Fibroblast of the aortic adventitia (primary cell): ENCODE measurements at places on chromosomes 16 and 17. TPM values are rescaled to one million over a fixed set of nuclear protein-coding genes. Genes with fewer than 3 reads are reported as not detected.

DNA sequence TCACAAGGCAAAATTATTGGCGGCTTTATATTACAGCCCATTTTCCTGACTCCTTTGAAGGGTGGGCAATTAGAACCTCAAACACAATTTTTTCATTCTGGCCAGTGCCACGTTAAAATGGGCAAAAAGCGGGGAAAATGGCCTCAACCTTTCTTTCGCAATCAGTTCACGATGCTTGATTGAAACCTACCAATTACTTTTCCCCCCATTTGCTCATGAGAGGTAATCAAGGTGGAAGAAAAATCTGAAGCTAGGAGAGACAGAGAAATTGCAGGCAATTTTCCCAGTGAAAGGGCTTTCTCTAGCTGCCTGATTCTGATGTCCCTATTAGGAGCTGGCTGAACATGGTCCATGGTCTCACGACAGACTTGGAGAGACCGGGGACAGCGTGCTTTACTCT lies 215.1 kb downstream of the SLC39A11 start:
- no peak for DNase-seq

GRCh38 chr16:46745617-46746016 lies 2.5 kb downstream of the MYLK3 start:
- no peak for DNase-seq

The SCNN1B gene
- not detected in 2 replicates for total RNA-seq

The ADCY9 gene
- 11.2 and 23.6 TPM in 2 replicates for total RNA-seq

The SHMT1 gene
- 7.0 and 20.3 TPM in 2 replicates for total RNA-seq
